ENCODE measurements at places on chromosomes 2 and 18. TPM values are rescaled to one million over a fixed set of nuclear protein-coding genes. Genes with fewer than 3 reads are reported as not detected.

Gene ADAM23
- 1.6 TPM for total RNA-seq

DNA sequence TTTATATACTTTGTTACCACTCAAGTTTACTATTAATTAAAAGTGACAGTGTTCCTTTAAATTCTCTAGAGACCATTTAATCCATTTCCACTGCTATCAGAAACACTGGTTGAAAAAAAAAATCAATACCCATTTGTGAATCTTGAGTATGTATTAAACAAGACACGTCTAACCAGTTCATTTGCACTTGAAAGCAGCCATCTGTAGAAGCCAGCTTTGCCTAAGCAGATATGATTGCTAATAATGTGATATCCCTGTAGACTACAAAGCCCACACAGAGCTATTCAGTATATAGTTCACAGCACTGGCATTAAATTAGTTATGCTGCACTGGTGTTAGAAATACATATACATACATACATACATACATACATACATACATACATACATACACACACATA is 111.8 kb upstream of the SP3 start:
- H3K27me3 ChIP-seq: no peaks in the 10 kb centered on the region
- no peak overlapping the region for H3K27ac ChIP-seq
- DNase-seq: no peak
- H3K4me1 ChIP-seq: no peaks in the 10 kb centered on the region

Gene PLB1
- total RNA-seq: 5.3 TPM

Gene SPP2
- total RNA-seq: not detected

Gene CPLX4
- total RNA-seq: not detected

DNA sequence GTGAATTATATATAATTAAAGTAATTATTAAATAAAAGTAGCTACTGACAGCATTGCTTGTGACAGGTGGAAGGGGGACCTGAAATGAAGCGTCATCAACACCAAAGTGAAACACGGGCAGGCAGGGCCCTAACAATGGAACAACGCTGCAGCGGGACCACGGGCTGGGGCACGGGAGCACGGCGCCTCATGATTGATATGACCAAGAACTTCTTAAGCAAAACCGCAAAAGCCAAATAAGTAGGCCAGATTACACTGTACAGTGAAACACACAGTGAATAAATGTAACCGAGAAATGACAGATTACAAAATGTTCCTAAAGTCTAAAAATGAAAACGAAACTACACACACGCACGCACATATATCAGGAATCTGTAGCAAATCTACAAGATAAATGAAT is 81.4 kb downstream of the SNTG2 start:
- H3K27me3 ChIP-seq: no peaks in the 10 kb centered on the region
- no peaks in the 10 kb centered on the region for H3K4me1 ChIP-seq
- no peak overlapping the region for H3K27ac ChIP-seq

Gene OTOS
- total RNA-seq: not detected

- no peaks in the 10 kb centered on the region for H3K4me1 ChIP-seq
- no peaks in the 10 kb centered on the region for H3K27me3 ChIP-seq
- H3K27ac ChIP-seq: no peak overlapping the region
- H3K4me3 ChIP-seq: no peak overlapping the region
- DNase-seq: no peak
These were observed 1466.3 kb downstream of the DPP10 start for GRCh38 chr2:115908731-115909130.

DNA sequence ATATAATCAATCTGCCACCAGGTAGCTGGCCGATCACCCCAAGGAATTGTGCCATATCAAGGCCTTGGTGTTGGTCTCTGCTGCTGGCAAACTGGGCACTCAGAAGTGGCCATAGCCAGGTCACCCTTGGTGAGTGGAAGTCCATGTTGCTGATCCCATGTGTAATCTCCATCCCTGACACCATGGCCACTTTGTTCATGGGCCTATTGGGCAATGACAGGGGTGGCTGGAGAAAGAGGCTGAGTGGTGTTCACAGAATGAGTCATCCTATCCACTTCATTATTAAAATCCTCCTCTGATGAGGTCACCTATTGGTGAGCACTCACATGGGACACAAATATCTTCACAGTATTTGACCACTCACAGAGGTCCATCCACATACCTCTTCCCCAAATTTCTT is 26.7 kb upstream of the CD226 start:
- no peaks in the 10 kb centered on the region for H3K4me1 ChIP-seq
- H3K4me3 ChIP-seq: no peak overlapping the region
- H3K27me3 ChIP-seq: no peaks in the 10 kb centered on the region
- no peaks in the 10 kb centered on the region for H3K36me3 ChIP-seq
- no peak overlapping the region for H3K27ac ChIP-seq

GRCh38 chr2:238938401-238939055 is 90.6 kb downstream of the TWIST2 start:
- no peaks in the 10 kb centered on the region for H3K36me3 ChIP-seq
- H3K4me1 ChIP-seq: no peaks in the 10 kb centered on the region
- DNase-seq: peak; percentile 54
- no peaks in the 10 kb centered on the region for H3K27me3 ChIP-seq
- no peak overlapping the region for H3K4me3 ChIP-seq
- no peak overlapping the region for H3K27ac ChIP-seq

Gene CYBRD1
- total RNA-seq: 488 TPM

DNA sequence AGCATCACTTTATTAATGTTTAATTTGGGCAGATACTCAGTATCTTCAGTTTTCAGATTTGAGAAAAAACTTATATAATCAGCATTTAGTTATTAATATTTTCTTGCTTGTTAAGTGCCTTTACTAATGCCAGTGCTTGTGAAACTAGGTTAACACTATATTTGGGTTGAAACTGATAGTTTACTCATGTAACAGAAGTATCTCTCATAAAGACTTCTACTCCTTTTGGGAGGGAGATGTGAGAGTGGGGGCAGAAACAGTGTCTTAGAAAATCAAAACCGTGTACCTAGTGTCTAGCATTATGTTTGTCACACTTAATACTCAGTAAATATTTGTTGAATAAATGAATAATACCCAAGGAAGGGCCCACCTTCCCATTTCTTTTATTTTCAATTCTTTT is 129.5 kb downstream of the MSTN start:
- no peak for DNase-seq
- no peak overlapping the region for H3K27ac ChIP-seq

Gene ERMN
- total RNA-seq: 0.52 TPM

Gene BAZ2B
- 266 TPM for total RNA-seq

Gene REG3A
- not detected for total RNA-seq

Gene AKAIN1
- not detected for total RNA-seq

- no peaks in the 10 kb centered on the region for H3K27me3 ChIP-seq
- peaks cover 23% of the 10 kb centered on the region for H3K36me3 ChIP-seq
- peak; percentile 58 for DNase-seq
These were observed 115.8 kb downstream of the CABLES1 start for GRCh38 chr18:23250893-23251656.

Gene PTGR3
- 21.7 TPM for total RNA-seq

GRCh38 chr2:204763974-204764703 is 218.9 kb downstream of the PARD3B start:
- no peak for DNase-seq
- no peaks in the 10 kb centered on the region for H3K36me3 ChIP-seq
- H3K27me3 ChIP-seq: no peaks in the 10 kb centered on the region

- no peaks in the 10 kb centered on the region for H3K36me3 ChIP-seq
- H3K27ac ChIP-seq: peak overlapping the region; percentile 63
- no peak overlapping the region for H3K4me3 ChIP-seq
- peak; percentile 60 for DNase-seq
- no peaks in the 10 kb centered on the region for H3K27me3 ChIP-seq
These were observed 66.1 kb downstream of the TMEFF2 start for GRCh38 chr2:192128655-192129054.

- H3K36me3 ChIP-seq: peaks cover 53% of the 10 kb centered on the region
- no peak overlapping the region for H3K4me3 ChIP-seq
- H3K27ac ChIP-seq: no peak overlapping the region
- H3K4me1 ChIP-seq: no peaks in the 10 kb centered on the region
These were observed 18.2 kb downstream of the ERCC3 start for GRCh38 chr2:127275789-127276188.

GRCh38 chr2:133641497-133641896 is 73.2 kb upstream of the NCKAP5 start:
- H3K36me3 ChIP-seq: no peaks in the 10 kb centered on the region
- H3K27me3 ChIP-seq: no peaks in the 10 kb centered on the region
- H3K4me1 ChIP-seq: no peaks in the 10 kb centered on the region
- no peak for DNase-seq

DNA sequence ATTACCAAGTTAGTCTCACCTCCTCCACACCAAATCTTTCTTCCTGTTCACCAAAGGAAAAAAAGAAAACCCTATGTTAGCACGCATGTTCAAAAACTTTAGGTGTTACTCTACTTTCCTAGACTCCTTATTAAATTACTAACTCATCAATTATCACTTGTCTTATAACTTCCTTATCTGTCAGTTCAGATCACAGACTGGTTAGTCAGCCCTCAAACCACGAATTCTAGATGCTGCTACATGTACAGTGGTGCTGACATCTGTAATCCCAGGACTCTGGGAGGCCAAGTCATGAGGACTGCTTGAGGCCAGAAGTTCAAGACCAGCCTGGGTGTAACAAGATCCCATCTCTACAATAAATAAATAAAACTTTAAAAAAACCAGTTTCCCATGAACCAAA is 3.5 kb downstream of the YWHAQ start:
- no peaks in the 10 kb centered on the region for H3K27me3 ChIP-seq
- H3K27ac ChIP-seq: no peak overlapping the region
- DNase-seq: no peak
- H3K36me3 ChIP-seq: peaks cover 28% of the 10 kb centered on the region
- peaks cover 9% of the 10 kb centered on the region for H3K4me1 ChIP-seq

GRCh38 chr2:24490690-24491541 is at the start of gene NCOA1:
Gene NCOA1 (plus strand): TSS chr2:24491254. CDS start chr2:24658678, 167,424 bp downstream.
- H3K27ac ChIP-seq: peak within 1 kb of the TSS; percentile 100
- no peaks in the 10 kb centered on the region for H3K27me3 ChIP-seq
- peak; percentile 93 for DNase-seq
- no peaks in the 10 kb centered on the region for H3K36me3 ChIP-seq

Gene PSMA8
- total RNA-seq: not detected

DNA sequence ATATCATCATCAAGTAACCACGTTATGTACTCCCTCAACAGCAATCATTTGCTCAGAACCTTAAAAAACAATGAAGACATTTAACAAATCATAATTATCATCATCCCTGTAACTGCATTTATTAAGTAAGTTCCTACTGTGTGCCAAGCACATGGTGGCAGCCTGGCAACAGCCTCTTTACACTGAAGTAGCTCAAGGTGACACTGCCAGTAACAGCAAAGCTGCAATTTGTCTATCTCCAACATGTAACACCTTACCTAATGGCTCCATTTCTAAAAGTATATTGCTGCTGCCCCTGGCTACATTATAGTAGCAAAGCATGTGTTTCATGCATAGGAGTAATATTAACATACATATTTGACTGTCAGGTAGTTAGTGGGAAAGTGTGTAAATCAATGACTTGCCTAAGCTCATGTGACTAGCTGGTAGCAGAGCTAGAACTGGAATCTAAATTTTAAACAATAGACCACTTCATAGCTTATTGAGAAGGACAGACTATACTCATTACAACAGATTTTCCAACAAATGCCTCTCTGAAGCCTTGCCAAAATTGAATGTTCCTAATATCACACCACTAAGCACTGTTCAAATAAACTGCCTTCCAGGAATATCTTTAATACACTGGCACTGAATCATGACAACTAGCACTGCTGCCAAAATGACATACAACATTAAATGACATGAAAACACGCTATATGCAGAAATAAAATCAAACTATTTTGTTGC is 86.7 kb downstream of the L3MBTL4 start:
- H3K27me3 ChIP-seq: no peaks in the 10 kb centered on the region
- no peaks in the 10 kb centered on the region for H3K36me3 ChIP-seq

- no peaks in the 10 kb centered on the region for H3K36me3 ChIP-seq
- H3K4me1 ChIP-seq: no peaks in the 10 kb centered on the region
- no peak for DNase-seq
- H3K4me3 ChIP-seq: no peak overlapping the region
- H3K27ac ChIP-seq: no peak overlapping the region
These were observed 219.0 kb upstream of the DSEL start for GRCh38 chr18:67735506-67735905.

Gene DYSF
- 31.8 TPM for total RNA-seq

GRCh38 chr2:109014476-109014875 is 25.5 kb upstream of the EDAR start:
- no peaks in the 10 kb centered on the region for H3K27me3 ChIP-seq
- no peaks in the 10 kb centered on the region for H3K4me1 ChIP-seq
- no peaks in the 10 kb centered on the region for H3K36me3 ChIP-seq
- no peak for DNase-seq
- no peak overlapping the region for H3K27ac ChIP-seq

GRCh38 chr2:69620870-69621269 is 22.7 kb downstream of the AAK1 start:
- peaks cover 17% of the 10 kb centered on the region for H3K4me1 ChIP-seq
- H3K27me3 ChIP-seq: no peaks in the 10 kb centered on the region
- H3K27ac ChIP-seq: no peak overlapping the region
- H3K4me3 ChIP-seq: no peak overlapping the region
- H3K36me3 ChIP-seq: no peaks in the 10 kb centered on the region

DNA sequence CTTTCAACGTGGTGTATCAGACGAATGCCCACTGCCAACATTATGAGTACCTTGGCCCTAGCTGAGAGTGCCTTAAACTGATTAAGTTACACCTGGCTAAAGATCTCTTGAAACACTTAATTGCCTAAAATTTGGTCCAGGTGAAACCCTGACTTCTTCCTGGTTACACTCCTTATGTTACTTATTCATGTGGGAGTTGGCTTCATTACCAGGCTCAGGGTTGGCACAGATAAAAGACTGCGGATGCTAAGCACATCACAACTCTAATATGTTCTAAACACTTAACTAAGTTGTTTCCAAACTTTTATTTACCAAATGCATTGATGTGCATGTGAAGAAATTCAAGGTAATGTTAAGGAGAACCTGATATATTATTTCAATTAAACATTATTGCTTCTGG is 298.9 kb downstream of the TCF4 start:
- no peaks in the 10 kb centered on the region for H3K27me3 ChIP-seq
- no peak overlapping the region for H3K4me3 ChIP-seq
- no peak for DNase-seq
- H3K27ac ChIP-seq: no peak overlapping the region
- H3K4me1 ChIP-seq: no peaks in the 10 kb centered on the region

- no peak overlapping the region for H3K4me3 ChIP-seq
- H3K27ac ChIP-seq: no peak overlapping the region
- H3K4me1 ChIP-seq: no peaks in the 10 kb centered on the region
- H3K27me3 ChIP-seq: no peaks in the 10 kb centered on the region
- DNase-seq: no peak
These were observed 24.2 kb upstream of the UGT1A8 start for GRCh38 chr2:233593201-233593600.

GRCh38 chr2:19776941-19777514 is 124.8 kb downstream of the TTC32 start:
- no peaks in the 10 kb centered on the region for H3K4me1 ChIP-seq
- H3K27me3 ChIP-seq: no peaks in the 10 kb centered on the region
- no peak overlapping the region for H3K4me3 ChIP-seq
- DNase-seq: no peak

DNA sequence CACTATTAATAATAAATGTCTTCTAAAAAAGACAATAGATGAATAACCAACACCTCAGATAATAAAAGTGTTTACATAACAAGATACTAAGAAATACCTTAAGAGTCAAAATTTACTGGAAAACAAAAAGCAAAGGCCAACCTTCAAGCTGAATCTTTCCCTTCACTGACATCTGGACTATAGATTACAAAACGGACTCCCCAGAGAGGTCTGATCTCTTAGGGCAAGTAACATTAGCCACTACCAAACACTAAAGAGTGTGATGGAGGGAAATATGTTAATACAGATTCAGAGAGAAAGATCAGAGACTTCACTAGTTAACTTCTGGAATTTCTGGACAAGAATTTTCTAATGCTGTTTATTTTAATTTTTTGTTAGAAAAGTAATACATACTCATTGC is 13.9 kb downstream of the CLASP1 start:
- no peaks in the 10 kb centered on the region for H3K36me3 ChIP-seq
- no peaks in the 10 kb centered on the region for H3K27me3 ChIP-seq
- H3K4me1 ChIP-seq: no peaks in the 10 kb centered on the region
- H3K4me3 ChIP-seq: no peak overlapping the region

Data from lung (tissue), 17 donors.